ENCODE measurements at places on chromosomes 1 and 21. TPM values are rescaled to one million over a fixed set of nuclear protein-coding genes. Genes with fewer than 3 reads are reported as not detected.

Gene CLEC20A
- total RNA-seq, result not detected

Gene TAGLN2
- total RNA-seq, result 435 TPM

Gene GNG5
- total RNA-seq, result 133 TPM

Gene HES5
- total RNA-seq, result 1.5 TPM

Gene ZNF684
- 4.7 TPM for total RNA-seq

DNA sequence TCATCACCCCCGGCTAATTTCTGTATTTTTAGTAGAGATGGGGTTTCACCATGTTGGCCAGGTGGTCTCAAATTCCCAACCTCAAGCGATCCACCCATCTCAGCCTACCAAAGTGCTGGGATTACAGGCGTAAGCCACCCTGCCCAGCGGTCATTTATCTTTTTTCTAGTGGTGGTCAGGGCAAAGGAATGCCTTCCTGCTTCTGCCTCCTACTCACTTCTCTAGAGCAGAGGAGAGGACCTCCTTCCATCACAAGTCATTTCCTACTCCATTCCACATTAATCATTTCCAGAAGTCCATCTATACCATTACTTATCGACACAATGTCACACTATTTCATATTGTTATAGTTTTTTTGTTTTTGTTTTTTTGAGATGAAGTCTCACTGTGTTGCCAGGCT is 13.3 kb downstream of the FBXO42 start:
- no peak for DNase-seq

DNA sequence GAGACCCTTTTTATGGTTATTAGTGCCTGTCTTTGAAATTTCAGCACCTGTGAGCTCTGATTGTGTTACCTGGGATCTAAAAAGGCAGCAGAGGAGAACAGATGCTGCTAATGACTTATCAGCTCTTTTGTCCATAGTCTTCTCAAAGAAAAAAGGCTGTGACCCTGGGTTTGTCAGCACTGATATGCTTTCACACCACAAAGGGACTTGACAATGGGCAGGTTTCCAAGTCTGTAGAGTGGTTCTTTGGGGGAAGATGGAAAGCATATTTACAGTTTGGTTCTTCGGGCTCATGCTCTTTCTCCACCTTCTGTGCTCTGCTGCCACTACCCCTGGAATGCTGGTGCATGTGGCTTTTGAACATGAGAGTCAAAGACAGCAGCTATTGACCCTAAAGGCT is 32.0 kb downstream of the DNAJC6 start:
- DNase-seq, result no peak

DNA sequence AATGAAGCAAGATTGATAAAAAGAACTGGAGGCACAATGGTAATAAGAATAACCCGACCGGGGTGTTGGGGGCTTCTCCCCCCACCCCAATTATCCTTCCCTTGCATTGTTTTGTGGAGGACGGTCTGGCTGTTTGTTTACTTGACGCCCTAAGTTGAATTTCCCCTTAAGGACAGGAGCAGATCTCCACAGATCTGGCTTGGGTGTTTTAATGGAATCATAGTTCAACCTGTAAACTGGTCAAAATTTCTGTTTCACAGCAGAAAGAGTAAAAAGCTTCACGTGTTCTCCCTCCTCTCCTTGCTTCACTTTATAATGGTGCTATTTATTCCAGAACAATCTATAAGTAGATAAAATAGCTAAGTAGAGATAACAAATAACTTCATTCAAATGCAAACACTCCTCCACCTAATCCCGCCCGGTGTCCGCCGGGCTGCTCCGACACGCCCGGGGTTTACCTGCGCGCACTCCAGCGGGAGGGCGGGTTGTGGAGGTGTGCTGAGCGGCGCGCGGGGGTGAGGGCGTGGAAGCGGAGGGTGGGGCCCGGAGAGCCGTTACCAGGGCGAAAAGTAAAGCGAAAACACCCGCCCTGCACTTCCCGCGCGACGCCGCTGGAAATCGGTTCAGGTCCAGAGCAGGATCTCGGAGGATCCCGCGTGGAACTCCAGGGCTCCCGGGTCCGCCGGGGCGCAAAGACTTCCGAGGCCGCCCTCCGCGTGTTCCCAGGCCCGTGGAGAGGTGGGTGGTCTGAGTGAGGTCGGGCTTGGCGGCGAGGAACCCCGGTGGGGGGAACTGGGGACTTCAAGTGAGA is 2.0 kb upstream of the ATF3 start:
- peak; percentile 93 for DNase-seq

DNA sequence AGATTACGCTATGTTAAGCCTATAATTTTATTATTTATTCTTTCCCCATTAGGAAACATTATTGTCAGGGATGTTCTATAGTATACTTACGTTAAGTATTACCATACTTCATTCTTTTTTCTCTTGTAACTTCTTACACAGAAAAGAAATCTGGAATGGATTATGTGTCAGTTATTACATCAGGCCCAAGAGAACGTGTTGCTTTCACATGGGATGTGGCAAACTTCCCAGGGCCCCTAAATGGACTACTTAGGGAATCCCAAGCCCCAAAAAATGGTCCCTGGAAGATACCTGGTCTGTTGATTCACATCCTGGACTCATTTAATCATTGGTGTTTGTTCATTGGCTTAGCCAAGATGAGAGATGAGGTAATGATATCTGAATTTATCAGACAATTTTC is 249.8 kb downstream of the NRIP1 start:
- no peak for DNase-seq

DNA sequence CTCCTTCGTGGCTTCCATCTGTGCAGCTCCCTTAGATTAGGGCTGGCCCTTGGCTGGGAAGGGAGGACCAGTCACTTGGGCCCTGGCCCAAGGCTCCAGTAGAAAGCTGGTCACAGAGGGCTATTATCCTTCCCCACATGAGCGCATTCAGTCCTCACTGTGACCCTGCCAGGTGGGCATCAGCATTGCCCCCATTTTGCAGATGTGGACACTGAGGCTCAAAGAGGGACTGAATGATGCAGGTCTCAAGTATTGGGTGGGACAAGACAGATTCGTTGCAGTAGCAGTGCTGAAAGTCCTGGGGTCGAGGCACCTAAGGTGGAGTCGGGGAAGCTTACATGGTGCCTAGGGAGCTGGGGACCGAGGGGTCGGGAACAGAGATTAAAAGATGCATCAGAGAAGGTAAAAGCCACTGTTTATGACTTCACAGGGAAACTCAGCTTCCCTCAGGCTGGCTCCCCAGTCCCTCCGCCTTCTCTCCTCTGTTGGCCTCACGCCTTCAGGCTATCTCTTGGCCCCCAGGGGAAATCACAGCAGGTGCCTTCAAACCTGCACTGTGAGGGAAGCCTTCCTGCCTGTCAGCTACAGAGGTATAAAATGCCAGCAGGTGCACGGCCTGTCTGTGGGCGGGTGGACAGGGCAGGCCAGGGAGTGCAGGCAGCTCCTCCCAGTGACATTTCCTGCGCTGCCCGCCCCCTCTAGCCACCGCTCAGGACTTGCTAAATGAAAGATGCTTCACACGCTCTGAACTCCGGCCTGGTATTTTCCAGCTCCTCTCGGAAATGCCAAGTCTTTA is 178.4 kb downstream of the GRIK3 start:
- no peak for DNase-seq

DNA sequence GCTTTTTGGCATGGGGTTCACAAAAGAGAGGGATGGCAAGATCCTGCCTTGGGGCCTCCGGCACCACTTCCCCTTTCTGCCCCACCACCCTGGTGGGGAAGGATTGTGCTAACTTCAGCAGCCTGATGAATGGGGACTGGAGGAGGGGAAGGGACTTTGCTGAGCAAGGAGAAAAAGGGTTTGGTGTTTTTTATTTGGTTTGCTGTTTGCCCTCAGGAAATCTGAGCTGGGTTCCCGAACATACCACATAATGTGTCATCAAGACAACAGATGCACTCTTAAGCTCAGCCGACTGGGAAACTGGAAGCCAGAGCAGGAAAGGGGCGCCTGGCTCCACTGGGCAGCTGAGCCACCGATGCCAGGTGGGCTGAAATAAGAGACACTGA is 19.8 kb downstream of the OLFML2B start:
- DNase-seq, result no peak

Data from upper lobe of right lung (tissue), 1 donor.